WERI-Rb-1 (cell line): ENCODE measurements at places on chromosomes 12 and 14.

DNA sequence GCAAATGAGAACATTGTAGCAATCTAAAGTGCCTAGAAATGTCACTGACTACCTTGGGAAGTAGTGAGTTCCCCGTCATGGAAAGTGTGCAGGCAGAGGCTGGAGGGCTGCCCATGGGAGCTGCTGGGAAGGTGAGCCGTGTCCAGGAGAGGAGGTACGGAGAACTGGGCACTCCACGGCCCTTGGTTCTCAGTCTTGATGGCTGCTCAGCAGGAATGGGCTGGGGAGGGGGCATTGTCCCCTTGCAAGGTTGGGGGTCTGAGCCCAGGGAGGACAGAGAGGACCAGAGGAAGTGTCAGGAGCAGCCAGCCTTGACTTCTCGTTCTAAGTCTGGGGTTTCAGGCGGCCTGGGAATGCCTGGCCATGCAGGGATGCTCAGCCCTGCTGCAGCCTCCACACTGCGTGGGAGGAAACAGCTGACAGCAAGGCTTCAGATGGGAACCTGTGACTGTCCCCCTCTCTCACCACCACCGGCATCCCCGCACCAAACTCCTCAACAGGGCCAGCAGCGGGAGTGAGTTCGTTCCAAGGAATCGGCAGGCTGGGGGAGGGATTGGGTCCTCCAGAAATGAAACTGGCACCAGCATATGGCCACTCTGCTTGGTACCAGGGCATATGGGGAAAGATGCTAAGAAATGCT, 140.2 kb downstream of the BCL11B start:
- DNase-seq: no peak

GRCh38 chr12:48814262-48815125, 3.8 kb upstream of the CACNB3 start:
- peak; percentile 79 for DNase-seq

DNA sequence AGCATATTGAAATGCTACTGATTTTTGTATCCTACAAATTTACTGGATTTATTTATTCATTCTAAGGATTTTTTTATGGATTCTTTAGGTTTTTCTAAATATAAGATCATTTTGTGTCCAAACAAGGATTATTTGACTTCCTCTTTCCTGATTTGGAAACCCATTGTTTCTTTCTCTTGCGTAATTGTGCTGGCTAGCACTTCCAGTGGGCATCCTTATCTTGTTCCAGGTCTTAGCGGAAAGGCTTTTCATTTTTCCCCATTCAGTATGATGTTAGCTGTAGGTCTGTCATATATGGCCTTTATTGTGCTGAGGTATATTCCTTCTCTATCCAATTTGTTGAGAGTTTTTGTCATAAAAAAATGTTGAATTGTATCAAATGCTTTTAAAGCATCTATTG, 57.2 kb upstream of the RHOJ start:
- DNase-seq: no peak

- no peak for DNase-seq
These were observed 66.2 kb upstream of the PNMA1 start for GRCh38 chr14:73780391-73780790.

- no peak for DNase-seq
These were observed 57.6 kb upstream of the OTOGL start for GRCh38 chr12:80041692-80042091.

- no peak for DNase-seq
These were observed 3.7 kb upstream of the TMX1 start for GRCh38 chr14:51236314-51236713.

DNA sequence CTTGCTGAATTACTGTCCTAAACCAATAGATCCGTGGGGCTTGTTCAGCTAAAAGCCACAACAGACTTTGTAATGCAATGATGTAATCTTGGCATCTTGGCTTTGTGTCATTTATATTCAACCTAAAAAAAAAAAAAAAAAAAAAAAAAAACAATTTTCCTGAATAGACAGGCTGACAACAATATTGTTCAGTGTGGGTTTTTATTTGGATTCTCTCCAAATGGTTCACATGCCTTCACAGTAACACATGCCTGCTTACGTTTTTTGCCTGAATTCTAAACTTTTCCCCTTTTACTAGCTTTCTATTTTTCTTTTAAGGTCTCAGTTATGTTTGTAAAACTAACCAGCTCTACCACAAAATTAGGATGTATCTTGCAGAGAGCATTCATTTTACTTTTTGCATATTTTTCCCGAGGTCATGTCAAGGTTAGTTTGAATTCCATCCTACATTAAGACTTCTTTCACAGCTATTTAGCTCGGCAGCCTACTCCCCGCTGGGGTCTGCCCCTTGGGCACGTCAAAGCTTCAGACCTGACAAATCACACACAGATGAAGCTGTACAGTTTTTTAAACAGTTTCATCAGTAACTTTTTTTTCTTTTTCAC, 213.7 kb upstream of the NPAS3 start:
- DNase-seq: no peak

DNA sequence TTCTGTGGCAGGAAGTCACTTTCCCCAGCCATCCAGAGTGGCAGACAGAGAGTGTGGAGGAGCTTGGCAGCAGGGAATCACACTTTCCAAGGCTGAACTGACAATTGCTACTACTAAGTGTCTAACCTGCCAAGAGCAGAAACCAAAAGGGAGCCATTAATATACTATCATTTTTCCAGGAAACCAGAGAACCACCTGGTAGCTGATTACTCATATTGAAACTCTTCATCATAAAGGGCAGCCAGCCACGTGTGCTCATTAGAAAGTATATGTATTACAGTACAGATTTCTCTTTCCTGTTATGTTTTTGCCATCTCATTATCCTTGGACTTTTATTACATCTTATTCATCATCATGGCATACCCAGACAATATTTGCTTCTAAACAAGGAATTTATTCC, 374.9 kb downstream of the GXYLT1 start:
- no peak for DNase-seq

DNA sequence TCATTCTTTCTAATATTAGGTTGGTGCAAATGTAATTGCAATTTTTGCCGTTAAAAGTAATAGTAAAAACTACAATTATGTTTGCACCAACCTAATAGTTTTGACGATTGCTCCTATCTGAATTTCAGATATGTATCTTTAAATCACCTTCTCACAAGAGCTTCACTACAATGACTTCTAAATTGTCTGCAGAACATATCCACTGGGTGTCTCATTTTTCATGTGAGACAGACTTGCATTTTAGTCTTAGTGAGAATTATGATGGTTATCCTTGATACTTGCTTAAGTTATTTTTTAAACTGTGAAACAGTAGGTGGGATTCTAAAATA, 84.6 kb downstream of the ITPR2 start:
- DNase-seq: no peak

DNA sequence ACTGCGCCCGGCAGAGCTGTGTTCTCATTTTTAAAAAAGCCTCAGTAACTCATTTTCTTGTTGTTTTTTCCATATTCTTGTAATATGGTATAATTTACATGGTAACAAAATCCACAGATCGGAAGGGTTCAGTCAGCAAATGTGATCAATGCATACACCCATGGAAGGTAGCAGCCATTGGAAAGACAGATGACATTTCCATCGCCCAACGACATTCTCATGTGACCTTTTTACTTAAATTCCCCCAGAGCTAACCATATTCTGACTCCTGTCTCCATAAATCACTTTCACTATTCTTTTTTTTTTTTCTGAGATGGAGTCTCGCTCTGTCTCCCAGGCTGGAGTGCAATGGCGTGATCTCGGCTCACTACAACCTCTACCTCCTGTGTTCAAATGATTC, 4.9 kb downstream of the PEBP1 start:
- DNase-seq: no peak

- no peak for DNase-seq
These were observed 240.0 kb downstream of the DIO2 start for GRCh38 chr14:79971330-79971729.

- DNase-seq: no peak
These were observed 66.5 kb upstream of the CAND1 start for GRCh38 chr12:67202678-67203012.

DNA sequence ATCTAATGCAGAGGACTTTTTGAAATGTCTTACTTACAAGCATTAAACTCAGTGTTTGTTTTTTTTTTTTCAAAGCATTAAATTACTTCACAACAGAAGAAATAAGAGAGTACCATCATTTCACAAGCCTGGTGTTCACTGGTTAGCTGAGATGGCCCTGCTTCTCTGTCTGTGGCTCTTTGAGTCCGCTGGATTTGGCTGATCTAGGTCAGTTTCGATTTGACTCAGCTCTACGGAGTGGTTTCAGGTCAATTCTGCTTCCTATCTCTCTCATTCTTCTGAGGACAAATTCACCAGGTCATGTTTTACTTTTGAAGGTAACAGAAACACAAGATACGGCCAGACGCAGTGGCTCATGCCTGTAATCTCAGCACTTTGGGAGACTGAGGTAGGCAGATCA, 1066.1 kb downstream of the FLRT2 start:
- no peak for DNase-seq

GRCh38 chr14:53473480-53473879, 320.4 kb upstream of the DDHD1 start:
- no peak for DNase-seq

DNA sequence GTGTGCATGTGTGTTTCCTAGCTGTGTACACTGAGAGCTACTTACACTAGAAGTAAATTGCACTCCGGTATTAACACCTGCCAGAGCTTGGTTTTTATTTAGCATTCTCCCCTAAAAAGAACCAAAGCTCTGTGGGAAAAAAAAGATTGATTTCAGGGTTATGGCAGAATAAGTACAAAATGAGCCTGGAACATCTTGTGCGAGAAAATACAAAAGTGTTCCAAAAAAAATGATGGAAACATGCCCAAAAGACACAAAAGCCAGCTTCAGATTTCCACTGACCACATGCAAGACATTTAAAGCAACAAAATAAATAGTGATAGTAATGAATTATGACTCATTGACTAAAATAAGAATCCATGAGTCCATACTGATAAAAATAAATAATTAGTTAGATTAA, 188.3 kb downstream of the GXYLT1 start:
- DNase-seq: no peak

DNA sequence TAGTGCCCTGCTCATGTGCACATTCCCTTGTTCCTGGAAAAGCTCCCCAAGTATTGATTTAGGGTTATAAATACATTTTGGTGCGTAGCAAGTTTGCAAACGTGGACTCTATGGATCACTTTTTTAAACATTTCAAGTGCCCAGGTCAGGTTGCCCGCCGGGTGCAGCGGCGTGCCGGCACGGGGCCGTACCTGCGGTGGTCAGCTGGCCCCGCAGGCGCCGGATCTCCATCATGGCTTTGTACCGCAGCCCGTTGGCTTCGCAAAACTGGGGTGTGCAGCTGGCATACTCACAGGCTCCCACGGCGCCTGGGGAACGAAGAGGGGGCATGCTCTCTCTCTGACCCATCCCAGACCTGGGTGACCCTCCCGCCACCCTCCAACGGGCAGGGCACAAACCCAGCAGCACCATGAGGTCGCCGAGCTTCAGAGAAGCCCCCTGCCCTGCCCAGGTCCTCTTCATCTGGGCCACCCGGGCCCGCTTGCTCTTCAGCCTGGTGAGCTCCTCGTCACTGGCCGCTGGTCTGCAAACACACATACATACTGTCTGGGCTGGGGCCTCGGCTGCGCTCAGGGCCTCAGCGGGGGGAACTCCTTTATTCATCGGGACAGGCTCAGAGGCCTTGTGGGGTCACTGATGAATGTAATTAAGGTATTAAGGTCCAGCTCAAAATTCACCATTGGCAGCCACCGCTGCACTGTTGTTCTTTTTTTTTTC, 35.1 kb downstream of the DHX37 start:
- DNase-seq: no peak

DNA sequence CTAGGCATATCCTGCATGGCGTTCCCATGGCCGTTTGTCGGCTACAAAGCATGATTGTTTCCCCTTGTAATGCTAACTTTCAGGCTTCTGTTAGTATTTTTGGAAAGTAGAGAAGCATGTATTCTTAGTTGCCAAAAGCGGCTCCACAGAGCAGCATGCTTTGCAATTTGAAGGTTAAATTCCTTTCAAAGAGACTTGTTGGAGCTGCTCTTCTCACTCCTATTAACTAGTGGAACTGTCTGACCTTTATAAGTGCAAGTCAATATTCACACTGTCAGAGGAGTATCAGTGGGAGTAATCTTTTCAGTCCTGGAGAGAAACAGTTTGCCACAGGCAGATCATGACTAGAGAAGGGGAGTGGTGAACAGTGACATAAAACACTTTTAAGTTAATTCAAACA, 656.1 kb upstream of the NOVA1 start:
- no peak for DNase-seq

DNA sequence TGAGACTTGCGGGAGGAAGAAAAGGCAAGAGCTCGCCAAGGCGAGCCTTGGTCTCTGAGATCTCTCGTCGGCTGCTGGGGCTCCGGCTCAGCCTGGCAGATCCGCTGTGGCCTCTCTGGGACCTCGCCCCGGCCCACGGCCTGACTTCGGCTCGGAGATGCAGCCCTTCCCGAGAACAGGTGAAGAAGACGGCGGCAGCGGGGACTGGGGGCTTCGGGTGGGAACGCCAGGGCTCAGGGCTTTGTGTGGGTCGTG, 6.0 kb upstream of the HOXC9 start:
- no peak for DNase-seq

GRCh38 chr12:132143336-132144071, 615 bp downstream of the DDX51 start:
- no peak for DNase-seq

GRCh38 chr12:94148739-94149118, 352 bp downstream of the PLXNC1 start:
- DNase-seq: no peak

DNA sequence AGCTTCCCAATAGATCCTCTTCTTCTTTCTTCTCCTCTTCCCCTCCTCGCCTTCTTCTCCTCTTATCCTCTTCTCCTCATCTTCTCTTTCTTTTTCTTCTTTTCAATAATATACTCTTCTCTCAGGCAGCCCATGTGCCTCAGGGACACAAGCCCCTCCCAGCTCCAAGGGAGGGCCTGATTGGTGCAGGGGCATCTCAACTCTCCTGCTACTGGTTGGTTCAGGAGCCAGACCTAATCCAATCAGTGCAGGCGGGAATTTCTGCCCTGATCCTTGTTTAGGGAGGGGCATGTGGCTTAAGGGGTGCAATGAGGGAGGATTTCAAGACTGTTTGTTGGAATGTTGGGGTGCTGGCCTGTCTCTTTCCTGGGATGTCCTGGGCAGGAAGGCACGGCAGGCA, 9.0 kb downstream of the SERPINA12 start:
- DNase-seq: no peak
